Hypothalamus (tissue), 51 donors: ENCODE measurements at places on chromosomes 3 and 15.

DNA sequence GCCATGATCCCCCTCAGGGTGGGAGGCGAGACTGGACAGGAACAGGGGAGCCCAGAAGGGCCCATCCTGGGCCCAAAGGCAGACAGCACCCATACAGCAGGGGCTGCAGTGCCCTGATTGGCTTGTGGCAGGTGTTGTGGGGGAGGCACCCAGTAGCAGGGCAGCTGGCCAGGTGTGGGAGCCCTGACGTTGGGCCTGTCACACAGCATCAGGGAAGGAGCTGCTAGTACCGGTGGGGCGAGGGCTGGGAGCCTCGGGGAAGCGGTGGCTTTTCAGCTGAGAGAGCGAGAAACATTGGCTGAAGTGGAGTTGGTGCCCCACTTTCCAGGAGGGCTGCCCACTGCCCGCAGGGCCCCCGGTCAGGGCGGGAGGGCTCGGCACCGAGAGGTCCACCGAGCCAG is 19.7 kb upstream of the CYP11A1 start:
- DNase-seq = no peak

GRCh38 chr15:83955806-83956265 is 279.7 kb upstream of the GOLGA6L4 start:
- no peak for DNase-seq

- no peak for DNase-seq
These were observed 107.7 kb upstream of the RPL32 start for GRCh38 chr3:12948891-12949711.

DNA sequence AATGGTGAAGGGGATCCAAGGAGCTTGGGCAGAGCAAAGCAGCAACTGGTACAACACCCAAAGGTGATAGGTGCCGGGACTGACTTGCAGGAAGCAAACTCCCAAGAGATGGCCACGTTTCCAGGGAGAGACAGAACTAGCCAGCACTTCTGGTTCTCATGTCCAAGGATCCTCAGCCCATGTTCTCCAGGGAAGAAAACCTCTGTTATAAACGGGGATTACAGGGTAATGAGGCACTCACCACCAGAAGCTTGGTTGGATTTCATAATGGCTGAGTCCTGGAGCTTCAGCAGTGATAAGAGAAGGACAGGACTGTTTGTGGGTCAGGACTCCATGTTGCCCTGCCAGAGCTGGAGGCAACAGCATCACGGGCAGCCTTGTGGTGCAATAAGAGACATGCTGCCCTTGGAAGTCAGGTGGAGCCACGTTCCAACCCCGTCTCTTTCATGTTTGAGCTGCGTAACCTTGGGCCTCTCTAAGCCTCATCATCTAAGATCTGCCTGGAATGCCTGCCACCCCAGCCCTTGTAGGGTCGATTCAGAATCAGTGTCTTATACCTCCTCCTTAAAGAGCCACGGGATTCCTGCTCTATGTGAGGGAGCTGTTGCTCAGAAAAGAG is 181.0 kb downstream of the ABHD5 start:
- no peak for DNase-seq

DNA sequence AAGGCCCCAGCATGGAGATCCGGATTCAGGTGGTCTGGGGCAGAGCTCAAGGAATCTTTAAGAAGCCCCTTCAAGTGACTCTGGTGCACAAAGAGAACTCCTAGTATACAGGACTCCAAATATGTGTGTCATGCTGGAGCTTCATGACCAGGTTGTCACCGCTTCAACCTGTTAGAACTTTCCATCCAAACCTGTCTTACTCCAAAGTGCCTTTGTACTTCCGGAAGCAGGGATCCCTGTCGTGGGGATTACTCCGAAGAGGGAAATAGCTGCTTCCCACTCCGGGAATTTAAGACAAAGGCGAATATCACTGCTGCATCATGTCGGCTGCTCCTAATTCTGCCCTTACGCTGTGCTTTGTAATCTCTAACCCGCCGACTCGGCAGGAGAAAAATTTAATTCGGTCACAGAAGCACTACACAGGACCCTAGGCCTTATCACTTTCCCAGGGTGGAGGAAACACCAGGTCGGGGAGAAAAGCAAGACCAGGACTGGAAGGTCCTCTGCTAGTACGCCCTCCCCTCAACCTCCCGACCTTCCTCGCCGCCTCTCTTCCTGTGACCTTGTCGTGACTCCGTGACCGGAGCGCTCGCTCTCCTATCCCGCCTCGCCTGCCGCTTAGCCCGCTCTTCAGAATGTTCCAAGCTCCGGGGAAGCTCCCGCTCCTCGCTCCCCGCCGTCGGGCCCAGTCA is 730 bp downstream of the HIGD1A start:
- peak; percentile 72 for DNase-seq

DNA sequence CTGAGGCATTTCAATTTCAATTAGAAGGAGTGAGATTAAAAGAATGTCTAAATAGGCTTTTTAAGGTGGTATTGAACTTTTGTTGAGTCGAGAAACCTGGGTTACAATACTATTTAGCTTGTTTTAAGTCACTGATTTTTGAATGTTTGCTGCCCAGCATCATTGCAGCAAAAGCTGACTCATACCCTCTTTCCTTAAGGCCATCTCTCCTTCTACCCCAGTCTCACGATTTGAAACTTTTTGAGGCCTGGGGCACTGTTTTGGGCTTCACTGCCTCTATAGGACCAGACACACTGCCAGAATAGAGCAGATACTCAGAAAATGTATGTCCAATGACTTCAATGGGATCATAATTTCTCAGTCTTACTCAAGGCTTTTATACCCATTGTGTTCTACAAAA is 319.6 kb upstream of the TGFBR2 start:
- no peak for DNase-seq

GRCh38 chr3:29374226-29374625 is 93.4 kb downstream of the RBMS3 start:
- DNase-seq = no peak

- no peak for DNase-seq
These were observed 185.9 kb upstream of the GBE1 start for GRCh38 chr3:81947359-81947758.

DNA sequence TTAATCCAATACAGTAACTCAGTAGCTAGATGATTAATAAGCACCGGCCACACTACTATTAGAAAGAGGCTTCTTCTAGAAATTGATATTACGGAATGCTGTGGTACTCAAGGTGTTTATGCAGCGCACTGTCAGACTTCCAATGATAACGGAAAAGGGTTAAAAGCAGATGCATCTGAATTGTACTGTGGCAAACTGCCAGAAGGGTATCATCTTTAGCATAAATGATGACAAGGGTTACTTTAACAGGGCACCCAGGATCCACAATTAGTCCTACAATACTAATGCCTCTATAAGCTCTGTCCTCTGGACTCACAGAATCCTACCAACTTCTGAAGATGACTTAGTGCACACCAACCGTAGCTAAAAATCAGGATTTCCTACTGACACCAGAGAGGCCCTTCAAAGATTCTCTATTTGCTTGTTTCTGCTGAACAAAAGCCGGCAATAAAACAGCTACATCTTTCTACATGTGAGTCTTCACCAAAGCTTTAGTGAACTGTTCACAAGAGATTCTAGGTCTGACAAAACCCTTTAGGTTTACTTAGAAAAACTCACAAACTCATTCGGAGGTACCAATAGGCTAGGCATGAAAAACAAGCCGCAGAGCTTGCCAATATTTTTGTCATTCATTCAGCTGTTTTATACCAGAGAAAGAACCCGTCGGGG is 7.1 kb downstream of the SATB1 start:
- no peak for DNase-seq

DNA sequence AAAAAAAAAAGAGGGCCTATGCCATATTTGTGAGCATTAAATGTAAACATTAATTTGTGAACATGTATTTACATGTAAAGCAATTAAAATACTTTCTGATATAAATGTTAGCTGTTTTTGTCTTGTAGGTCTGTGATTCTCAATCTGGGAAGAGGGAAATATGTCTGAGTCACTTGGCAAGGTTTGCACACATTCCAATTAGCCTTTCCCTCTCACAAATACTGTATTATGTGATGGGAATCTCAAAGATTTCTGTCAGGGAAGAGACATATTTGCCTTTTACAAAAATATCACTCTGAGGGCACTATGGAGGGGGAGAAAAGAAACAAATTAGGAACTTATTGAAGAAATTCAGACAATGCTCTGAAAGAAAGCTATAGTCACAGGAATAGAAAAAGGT is 483.6 kb downstream of the GBE1 start:
- no peak for DNase-seq

DNA sequence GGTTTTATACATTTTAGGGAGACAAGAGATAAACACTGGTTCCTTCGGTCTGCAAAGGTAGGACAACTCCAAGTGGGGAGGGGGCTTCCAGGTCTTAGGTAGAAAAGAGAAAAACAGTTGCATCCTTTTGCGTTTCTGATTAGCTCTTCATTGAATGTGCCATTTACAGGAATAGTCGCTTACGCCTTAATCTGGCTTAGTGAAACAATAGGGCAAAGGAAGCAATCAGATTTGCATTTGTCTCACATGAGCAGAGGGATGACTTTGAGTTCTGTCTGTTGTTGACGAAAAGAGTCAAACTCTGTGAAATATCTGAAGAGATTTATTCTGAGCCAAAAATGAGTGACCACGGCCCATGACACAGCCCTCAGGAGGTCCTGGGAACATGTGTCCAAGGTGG is 166.0 kb upstream of the ATP10A start:
- no peak for DNase-seq

GRCh38 chr15:50189633-50190032 is 7.6 kb downstream of the SLC27A2 start:
- no peak for DNase-seq

DNA sequence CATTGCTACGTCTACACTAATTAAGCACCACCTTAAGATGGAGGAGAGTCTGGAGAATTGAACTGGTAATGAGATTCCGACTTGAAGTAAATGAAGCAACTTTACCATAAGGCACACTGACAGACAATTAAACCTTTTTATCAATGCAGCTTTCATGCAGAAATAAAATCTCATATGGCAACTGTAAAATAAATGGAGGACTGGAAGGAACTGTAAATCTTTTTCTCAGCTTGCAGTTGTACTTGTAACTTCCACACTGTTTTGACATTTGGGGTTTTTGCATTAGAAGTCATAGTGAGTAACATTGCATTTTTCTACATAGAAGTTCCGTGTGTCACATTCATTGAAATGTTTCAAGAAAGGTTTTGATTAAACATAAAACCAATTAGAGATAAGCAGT is 705.3 kb downstream of the NLGN1 start:
- DNase-seq = no peak

GRCh38 chr3:101020351-101021015 is 27.3 kb upstream of the ABI3BP start:
- DNase-seq = no peak

DNA sequence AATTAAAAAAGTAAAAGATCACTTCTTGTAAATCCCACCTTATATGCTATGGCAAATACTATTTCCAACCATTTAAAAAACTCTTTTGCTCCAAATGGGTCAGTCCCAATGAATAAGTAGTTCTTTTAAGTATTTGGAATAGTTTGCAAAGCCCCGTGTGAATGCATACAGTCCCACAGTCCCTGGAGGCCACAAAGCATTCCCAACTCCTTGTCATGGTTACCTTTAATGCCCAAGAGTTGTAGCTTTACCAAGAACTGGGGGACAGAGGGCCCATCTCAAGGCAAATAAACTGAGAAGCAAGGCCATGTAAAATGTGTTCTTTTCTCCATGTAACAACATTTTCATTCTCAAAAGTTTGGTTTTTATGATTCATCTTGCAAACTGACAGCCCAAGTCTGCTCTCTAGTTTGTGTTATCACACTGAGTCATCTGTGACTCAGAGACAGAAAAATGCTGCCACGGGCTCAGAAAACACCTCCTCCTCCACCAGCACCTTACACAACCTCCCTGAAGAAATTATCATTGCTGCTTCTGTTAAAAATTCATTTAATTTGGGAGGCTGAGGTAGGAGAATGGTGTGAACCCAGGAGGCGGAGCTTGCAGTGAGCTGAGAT is 336.2 kb downstream of the ERC2 start:
- no peak for DNase-seq

- DNase-seq = no peak
These were observed 97.3 kb downstream of the CTNNB1 start for GRCh38 chr3:41296556-41296955.

DNA sequence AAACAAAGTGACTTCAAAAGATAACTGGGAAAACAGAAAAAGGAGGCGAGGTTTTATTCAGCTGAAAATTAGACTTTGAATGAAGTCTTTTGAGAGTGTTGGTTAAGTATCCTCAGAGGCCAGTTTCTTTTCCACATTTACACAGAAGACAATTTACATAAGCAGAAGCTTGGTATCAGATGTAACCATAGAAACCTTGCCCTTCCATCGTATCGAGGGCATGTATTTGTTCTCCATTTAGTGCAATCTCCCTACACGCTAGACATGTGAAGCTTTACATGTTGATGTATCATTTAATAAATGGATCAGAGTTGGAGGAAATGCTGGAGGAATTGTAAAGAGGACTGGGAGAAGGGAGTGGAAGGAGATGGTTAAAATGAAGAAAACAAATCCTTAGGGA is 161.0 kb upstream of the CRBN start:
- DNase-seq = no peak

- no peak for DNase-seq
These were observed 424 bp downstream of the HAUS2 start for GRCh38 chr15:42549032-42549491.

- no peak for DNase-seq
These were observed 68.5 kb downstream of the DHX30 start for GRCh38 chr3:47871389-47871788.

- DNase-seq = no peak
These were observed 36.2 kb downstream of the SLC6A11 start for GRCh38 chr3:10852066-10852808.

GRCh38 chr3:125075738-125076137 is 19.9 kb upstream of the HEG1 start:
- no peak for DNase-seq
